ENCODE measurements at places on chromosomes 6 and 20. TPM values are rescaled to one million over a fixed set of nuclear protein-coding genes. Genes with fewer than 3 reads are reported as not detected.

DNA sequence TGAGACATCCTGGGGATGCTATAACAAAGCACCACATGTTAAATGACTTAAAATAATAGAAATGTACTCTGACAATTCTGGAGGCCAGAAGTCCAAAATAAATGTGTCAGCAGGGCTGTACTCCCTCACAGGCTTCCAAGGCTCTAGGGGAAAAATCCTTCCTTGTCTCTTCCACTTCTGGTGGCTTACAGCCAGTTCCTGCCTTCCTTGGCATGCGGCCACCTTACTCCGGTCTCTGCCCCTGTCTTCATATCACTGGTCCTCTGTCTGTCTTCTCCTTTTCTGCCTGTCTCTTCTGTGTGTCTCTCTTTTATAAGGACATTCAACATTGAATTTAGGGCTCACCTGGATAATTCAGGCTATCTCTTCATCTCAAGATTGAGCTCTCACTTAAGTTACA is 155.3 kb upstream of the SYNCRIP start:
- no peak for DNase-seq

DNA sequence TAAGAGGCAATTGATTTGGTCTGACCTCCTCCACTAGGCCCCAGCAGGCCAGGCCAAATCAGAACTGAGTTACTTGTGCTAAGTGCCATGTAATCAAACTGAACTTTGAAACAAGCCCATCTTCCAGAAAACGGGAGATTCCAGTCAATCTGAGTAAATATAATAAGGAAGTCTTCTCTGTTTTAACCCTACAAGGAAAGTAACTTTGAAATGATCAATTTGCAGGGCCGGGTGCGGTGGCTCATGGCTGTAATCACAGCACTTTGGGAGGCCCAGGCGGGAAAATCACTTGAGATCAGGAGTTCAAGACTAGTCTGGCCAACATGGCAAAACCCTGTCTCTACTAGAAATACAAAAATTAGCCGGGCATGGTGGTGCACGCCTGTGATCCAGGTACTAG is 2.0 kb upstream of the SHLD1 start:
- DNase-seq = no peak

DNA sequence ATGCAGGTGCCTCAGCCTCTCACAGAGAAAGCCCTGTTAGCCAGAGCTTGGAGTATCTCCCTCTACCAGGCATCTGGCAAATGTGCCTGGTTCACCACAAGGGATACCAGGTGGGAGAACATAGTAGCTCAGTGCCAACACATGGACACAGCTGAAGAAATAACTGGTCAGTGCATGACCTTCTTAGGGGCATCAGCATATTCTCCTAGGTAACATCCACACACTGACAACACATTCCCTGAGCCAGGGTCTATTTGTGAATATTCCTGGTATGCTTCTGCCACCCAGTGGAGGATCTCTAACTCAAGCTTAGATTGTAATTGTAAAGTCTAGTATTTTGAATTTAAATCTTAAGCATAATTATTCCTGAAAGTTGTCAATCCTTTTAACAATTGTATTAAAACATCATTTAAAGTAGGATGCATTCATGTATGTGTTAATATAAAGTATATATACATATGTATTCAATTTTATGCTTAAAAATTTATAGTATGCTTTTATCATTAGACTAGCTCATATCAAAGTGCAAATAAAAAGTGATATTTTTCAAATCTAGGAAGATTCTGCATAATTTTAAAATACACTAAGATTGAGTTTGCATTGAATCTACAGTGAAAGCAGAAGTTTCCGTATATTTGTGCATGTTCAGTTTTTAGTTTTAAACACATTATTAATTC is 45.3 kb upstream of the COL21A1 start:
- no peak for DNase-seq

DNA sequence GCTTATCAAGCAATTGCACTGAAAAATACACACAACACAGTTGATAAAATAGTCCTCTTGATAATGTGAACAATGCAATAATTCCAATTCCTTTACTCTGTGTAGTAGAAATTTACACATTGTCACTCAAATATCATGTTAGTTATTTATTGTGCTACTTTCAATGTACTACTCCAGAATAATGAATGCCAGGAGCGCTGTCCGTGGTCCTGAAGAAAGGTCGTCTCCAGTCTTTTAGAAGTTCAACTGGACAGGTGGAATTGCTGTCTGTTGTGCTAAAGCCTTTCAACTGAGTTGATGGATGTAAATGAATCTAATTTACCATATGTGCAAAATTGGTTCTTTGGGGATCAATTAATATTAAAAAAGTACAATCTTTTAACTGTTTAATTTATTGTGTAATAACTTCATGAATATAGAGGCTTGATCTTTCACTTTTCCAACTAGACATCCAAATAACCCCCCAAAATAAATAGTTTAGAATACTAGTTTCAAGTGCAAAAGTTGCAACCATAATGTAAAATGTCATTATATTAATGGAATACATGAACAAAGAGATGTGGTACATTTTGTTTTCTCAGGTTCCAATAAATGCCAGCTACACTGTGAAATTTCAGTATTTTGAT is 3.2 kb downstream of the GRIK2 start:
- DNase-seq = no peak

GRCh38 chr6:156980515-156980914 is 203.3 kb downstream of the ARID1B start:
- no peak for DNase-seq

DNA sequence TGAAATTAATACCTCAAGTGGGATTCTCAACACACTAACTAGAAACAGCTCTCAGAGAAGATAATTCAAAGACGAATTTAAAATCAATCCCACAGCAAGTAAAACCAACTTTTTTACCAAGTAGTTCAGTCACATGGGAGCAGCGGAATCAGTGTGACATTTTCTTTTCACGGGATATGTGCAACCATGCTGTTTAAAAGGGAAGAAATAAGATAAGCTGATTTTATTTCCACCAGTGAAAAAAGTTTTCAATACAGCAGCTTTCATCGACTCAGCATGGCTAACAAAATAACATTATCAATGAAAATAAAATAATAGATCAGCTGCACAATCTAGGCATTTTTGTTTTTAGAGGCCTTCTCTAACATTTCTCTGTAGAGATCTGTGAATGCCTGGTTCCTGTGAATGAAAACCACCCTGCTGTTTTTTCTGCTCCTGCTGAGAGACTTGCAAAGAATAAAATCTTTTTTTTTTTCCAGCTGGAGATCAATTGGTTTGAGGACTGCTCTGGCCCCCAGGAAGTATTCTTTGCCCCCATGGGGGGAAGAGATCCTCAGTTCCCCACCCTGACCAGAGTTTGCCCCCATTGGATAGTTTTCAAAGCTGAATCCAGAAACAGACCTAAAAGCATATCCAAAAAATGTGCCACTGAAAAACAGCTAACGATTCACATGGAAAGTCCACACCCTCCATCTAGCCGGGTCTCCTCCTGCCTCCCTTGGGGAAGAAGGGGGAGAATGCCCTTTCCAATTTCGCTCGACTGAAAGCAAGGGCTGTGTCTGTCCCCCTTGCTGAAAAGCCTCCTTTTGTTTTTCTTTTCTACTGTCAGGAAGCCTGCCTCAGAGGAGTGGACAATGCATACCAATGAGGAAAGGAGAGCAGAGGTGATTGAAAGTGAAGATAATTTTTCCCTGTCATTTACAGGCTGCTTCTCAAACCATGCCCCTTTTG is 317.6 kb downstream of the PRKN start:
- DNase-seq = no peak

DNA sequence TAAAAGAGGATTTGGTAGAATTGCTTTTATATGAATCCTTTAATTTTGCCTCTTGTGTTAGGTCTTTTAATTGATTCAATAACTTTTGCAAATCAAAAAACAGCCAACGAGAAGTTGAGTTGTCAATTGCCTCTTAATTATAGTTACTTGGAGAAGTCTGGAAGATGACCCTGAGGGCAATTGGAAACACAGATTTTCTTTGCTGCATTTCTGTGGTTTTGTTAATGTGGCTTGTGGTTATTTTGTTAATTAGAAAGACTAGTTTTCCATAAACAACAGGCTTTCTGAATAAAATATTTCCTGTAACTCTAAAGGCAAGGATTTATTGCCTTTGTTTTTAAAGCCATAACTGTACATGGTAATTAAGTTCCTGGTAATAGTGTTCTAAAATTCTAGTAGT is 513.0 kb downstream of the EPHA7 start:
- DNase-seq = no peak

PNPLA1 gene
- 0.21 TPM for total RNA-seq

CST4 gene
- total RNA-seq = not detected

LKAAEAR1 gene
- total RNA-seq = not detected

STX11 gene
- 5.8 TPM for total RNA-seq

USP49 gene
- total RNA-seq = 6.0 TPM

Measured in ureter (tissue), 1 donor.